ENCODE measurements at places on chromosomes 16 and 17. TPM values are rescaled to one million over a fixed set of nuclear protein-coding genes. Genes with fewer than 3 reads are reported as not detected.

GRCh38 chr17:4913994-4914393 is 11.1 kb upstream of the CHRNE start:
- no peak for DNase-seq

- DNase-seq: no peak
Observed at GRCh38 chr17:45940293-45940692, 45.9 kb downstream of the MAPT start.

- no peak for DNase-seq
Observed at GRCh38 chr17:62859146-62859545, 51.0 kb upstream of the MARCHF10 start.

Gene DBF4B
- total RNA-seq: 44.9 TPM

Gene TBC1D3
- 0.18 TPM for total RNA-seq

Data from endodermal cell (in vitro differentiated cells).